Fibroblast of lung (primary cell): ENCODE measurements at places on chromosomes 11 and 22. TPM values are rescaled to one million over a fixed set of nuclear protein-coding genes. Genes with fewer than 3 reads are reported as not detected.

PHLDA2 gene
- total RNA-seq: 4.1 and 6.8 TPM in 2 replicates

PHLDB1 gene
- total RNA-seq: 45.5 and 51.4 TPM in 2 replicates

LIF gene
- total RNA-seq: 3.6 and 11.2 TPM in 2 replicates

CDC45 gene
- total RNA-seq: 1.0 and 3.8 TPM in 2 replicates

ANGPTL5 gene
- total RNA-seq: 0.17 and 0.77 TPM in 2 replicates

ALDH3B1 gene
- total RNA-seq: 24.9 and 57.6 TPM in 2 replicates

ARHGEF17 gene
- 28.2 and 42.8 TPM in 2 replicates for total RNA-seq
